ENCODE measurements at places on chromosomes 6 and 20. TPM values are rescaled to one million over a fixed set of nuclear protein-coding genes. Genes with fewer than 3 reads are reported as not detected.

Gene WFDC10B
- not detected for total RNA-seq

Gene PTP4A1
- total RNA-seq = 128 TPM

Gene KIF6
- total RNA-seq = 0.10 TPM

Gene DUSP22
- 13.7 TPM for total RNA-seq

Gene ZSCAN9
- total RNA-seq = 6.7 TPM

Gene XRN2
- 121 TPM for total RNA-seq

Gene NRSN1
- not detected for total RNA-seq

Gene RAET1E
- 2.0 TPM for total RNA-seq

Gene SLC22A3
- 37.0 TPM for total RNA-seq

Gene BPIFA1
- total RNA-seq = not detected

Gene HSPA12B
- total RNA-seq = 0.29 TPM

Measured in A549 treated with RU486 at 1 μM for 4 hours (cell line).